Ovary (tissue), 10 donors: ENCODE measurements at places on chromosomes 11 and 22. TPM values are rescaled to one million over a fixed set of nuclear protein-coding genes. Genes with fewer than 3 reads are reported as not detected.

The SCARF2 gene
- 2.1 TPM for polyA plus RNA-seq

The CHRM1 gene
- polyA plus RNA-seq = not detected

The MFNG gene
- polyA plus RNA-seq = 4.7 TPM

The LAYN gene
- 24.8 TPM for polyA plus RNA-seq
